IMR-90 (cell line): ENCODE measurements at places on chromosomes 4 and X. TPM values are rescaled to one million over a fixed set of nuclear protein-coding genes. Genes with fewer than 3 reads are reported as not detected.

GRCh38 chrX:139211568-139212182 lies 318.9 kb upstream of the F9 start:
- DNase-seq = no peak

- DNase-seq = no peak
These were observed 74.5 kb downstream of the UCHL1 start for GRCh38 chr4:41331224-41331623.

GRCh38 chrX:12489341-12489740 lies 301.9 kb upstream of the PRPS2 start:
- peak; percentile 8 for DNase-seq

GRCh38 chrX:88612870-88613329 lies 134.1 kb upstream of the CPXCR1 start:
- DNase-seq = no peak

GRCh38 chrX:139559383-139560042 lies 29.0 kb downstream of the F9 start:
- DNase-seq = peak; percentile 43

Gene SEC31A
- total RNA-seq = 366 and 369 TPM in 2 replicates
